Activated effector memory CD4-positive, alpha-beta T cell treated with Interleukin-2 at 50 U/mL for 16 hours (primary cell): ENCODE measurements at places on chromosomes 4 and X.

DNA sequence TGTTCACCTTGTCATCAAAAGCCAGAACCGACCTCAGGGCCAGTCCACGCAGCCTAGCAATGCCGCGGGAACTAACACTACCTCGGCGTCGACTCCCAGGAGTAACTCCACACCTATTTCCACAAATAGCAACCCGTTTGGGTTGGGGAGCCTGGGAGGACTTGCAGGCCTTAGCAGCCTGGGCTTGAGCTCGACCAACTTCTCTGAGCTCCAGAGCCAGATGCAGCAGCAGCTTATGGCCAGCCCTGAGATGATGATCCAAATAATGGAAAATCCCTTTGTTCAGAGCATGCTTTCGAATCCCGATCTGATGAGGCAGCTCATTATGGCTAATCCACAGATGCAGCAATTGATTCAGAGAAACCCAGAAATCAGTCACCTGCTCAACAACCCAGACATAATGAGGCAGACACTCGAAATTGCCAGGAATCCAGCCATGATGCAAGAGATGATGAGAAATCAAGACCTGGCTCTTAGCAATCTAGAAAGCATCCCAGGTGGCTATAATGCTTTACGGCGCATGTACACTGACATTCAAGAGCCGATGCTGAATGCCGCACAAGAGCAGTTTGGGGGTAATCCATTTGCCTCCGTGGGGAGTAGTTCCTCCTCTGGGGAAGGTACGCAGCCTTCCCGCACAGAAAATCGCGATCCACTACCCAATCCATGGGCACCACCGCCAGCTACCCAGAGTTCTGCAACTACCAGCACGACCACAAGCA lies 898 bp downstream of the UBQLN2 start:
- peak; percentile 3 for DNase-seq

DNA sequence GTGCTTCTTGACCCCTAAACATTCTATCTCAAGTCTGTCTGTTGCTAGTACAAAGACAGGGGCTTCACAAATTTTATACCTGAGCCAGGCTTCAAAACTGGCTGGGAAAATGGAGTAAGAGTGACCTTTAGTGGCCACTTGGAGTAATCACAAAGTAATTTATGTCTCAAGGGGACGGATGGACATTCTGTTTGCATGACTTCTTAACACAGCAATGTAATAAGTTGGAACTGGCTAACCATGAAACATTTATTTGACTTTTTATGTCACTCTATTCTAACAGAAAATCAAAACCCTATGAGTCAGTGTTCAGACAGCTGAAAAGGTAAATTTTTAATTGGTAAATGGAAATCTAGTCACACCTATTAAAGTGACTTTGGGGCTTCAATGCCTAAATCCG lies 600.6 kb downstream of the ANKRD50 start:
- no peak for DNase-seq

GRCh38 chrX:136275553-136275952 lies 24.4 kb upstream of the MAP7D3 start:
- DNase-seq: no peak

GRCh38 chr4:2576290-2576689 lies 39.8 kb downstream of the FAM193A start:
- no peak for DNase-seq

DNA sequence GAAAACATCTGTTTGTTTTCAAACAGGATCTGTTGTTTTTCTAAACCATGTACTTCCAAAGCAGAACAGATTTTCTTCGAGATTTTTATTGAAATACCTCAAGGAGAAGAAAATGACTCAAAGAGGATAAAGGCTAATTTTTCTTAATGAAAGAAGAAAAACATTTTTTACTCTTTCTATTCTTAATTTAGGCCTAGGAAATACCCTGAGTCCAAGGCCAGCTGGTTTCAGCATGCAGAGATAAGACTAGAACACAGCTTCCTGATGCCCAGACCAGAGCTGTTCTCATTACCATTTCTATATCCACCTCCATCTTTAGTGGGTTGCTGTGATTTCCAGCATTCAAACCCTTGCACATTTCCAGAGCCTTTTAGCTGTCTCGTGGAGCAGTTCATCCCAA lies 18.3 kb downstream of the GAB1 start:
- no peak for DNase-seq

- no peak for DNase-seq
Observed at GRCh38 chr4:183876268-183876934, 28.7 kb upstream of the STOX2 start.
